ENCODE measurements at places on chromosomes 2 and 18.

GRCh38 chr2:205280596-205281236 lies 401.6 kb upstream of the NRP2 start:
- no peak for DNase-seq

- DNase-seq = no peak
Observed at GRCh38 chr2:219658196-219658846, 30.9 kb downstream of the SLC4A3 start.

DNA sequence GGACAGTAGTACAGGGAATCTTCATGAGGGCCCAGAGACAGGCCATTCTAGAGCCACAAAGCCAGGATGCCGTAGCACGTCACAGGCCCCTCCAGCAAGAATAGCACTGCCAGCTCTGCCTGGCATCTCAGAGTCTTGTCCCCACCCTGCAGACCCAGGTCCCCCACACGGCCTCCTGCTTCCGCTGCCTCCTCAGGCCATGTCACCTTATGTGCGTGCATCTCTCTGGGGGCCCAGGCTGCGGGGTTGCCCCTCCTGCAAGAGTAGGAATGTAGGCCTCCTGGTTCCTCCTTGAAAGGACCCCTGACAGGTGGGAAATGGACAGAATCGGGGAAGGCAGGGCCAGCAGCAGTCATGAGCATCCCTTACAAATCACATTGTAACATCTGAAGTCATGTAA lies 49.8 kb downstream of the ADI1 start:
- DNase-seq = no peak

GRCh38 chr2:33134791-33135560 lies 188.2 kb downstream of the LTBP1 start:
- DNase-seq = no peak

DNA sequence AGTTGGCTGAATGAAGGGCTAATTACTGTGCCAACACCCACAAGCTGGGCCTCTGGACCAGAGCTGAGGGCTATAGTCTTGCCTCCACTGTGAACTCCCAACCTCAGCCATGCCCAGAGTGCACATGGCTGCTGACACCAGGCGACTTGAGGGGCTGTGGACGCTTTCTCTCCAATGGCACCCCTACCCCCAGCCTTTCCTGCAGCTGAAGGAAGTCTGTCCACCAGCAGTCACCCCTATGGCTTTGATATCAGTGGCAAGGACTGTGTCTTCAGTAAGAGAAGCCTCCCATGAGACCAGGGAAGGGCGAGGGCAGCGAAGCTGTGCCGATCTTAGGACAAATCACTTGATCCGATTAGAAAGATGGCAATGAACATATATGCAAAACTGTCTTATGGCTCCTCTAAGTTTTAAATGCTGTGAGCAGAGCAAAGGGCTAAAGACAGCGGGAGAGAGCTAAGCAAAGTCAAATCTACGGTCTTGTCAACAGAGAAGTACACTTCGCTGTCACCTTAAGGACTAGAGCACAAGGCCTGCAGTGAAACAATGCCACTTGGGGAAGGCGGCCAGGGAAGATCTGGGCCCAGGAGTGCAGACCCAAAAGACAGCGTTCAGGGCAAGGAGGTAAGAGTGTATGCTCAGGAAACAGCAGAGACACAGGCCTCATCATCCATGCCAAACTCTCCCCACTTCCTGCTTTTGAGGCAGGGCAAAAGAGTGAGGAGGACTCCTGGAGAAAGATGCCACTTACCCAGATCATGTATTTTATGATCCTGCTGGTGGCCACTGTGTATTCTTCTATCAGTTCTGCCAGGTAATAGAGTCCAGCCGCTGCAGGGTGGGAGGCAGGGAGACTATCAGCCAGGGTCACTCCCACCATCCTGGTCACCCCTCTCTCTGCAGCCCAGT lies 1.5 kb downstream of the TEX261 start:
- peak; percentile 12 for DNase-seq

DNA sequence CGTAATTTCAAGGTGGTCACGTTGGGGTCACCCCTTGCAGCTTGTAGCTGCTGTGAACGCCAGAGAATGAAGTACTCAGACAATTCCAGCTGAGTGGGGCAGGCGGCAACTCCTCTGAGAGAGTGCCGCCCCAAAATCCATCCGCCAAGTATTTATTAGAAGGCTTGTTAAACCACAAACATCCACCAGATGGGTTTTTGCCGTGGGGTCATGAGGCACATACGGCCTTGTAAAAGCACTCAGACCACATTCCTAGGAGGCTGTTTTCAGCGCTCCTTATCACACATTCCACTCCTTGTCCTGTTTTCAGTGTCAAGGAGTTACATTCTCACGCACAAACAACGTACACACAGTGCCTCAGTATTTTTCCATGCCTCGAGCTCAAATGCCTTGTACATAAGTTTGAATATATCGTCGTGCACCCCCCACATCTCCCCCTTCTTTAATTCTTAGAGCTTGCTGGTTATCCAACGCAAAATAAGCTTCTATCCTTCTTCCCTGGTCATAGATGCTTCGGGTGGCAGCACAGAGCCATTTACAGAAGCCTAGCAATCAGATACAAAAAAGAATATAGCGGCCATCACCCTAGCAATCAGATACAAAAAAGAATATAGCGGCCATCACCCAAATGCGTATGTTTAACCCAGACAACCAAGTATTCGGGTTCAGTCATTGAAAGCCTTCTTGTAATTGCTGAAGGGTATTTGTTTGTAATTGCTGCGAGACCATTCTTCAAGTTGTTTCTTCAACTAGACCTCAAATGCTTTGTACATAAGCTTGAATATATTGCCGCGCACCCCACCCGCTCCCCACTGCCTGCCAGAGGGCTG lies 7.3 kb downstream of the ALPP start:
- no peak for DNase-seq

- DNase-seq = no peak
Observed at GRCh38 chr2:159266554-159266953, 19.9 kb downstream of the WDSUB1 start.

GRCh38 chr2:177265824-177266817 lies 1.6 kb upstream of the NFE2L2 start:
- DNase-seq = no peak

- DNase-seq = no peak
Observed at GRCh38 chr2:233546101-233546500, 20.5 kb downstream of the USP40 start.

DNA sequence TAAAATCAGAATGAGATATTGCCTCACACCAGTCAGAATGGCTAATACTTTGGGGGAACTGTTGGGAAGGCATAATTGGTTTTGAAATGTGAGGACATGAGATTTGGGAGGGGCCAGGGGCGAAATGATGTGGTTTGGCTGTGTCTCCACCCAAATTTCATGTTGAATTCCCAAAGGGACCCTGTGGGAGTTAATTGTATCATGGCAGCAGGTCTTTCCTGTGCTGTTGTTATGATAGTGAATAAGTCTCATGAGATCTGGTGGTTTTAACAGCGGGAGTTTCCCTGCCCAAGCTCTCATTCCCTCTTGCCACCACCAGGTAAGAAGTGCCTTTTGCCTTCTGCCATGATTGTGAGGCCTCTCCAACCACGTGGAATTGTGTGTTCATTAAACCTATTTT lies 59.6 kb downstream of the CSRNP3 start:
- no peak for DNase-seq

DNA sequence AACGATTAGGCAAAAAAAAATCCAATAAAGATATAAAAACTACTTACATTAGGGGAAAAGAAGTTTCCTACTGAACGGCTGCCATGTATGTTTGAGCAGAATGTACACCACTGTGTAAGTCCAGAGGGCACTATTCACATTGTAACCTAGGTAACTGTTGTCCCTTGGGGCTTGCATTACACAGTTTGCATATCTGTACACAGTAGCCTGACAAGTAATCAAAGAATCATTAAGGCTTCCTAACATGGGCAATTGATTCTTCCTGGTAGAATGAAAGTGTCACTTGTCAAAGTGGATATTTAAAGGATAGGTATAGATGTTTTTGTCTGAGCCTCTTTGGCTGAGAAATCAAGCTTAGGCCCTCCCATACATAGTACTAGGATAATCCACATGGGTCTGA lies 39.1 kb downstream of the PLEK start:
- no peak for DNase-seq

DNA sequence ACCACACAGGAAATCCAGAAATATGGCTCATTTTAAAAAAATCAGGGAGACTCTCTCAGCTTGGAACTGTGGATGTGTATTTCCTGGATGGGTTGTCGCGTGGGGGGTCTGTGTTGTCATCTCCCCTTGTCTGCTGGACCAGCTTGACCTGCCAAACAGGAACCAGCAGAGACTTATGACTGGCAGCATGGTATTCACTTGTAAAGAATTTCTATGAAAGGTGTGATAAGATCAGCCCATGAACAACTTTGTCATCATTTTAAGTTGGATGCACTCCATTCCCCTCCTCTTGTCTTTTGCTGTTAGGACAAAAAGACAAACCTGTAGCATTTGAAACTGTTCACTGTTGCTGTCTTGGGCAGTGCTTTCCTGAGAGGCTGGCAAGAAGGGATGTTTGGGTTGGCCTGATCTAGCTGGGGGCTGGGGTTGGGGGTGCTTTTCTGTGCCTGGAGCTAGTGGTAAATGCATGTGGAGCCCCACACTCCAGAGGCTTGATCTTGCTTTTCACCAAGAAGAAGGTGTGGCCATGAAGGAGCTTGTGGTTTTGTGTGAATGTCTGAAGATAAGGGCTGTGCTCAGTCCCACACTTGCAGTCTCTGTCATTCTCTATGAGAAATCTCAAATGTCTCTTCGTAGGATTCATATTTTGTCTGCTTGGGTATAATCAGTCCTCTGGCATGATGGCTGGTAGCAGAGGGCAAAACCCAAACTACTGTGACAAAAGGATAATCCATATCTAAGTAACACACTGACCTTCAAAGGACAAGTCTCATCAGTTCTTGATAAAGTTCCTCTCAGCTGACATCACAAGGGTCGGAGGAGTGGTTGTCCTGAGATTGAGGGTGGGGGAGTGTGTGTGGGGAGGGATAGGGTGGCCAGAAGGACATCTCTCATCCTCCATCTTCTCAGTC lies 39.0 kb downstream of the RALB start:
- DNase-seq = no peak

GRCh38 chr2:148201075-148202004 lies 180.4 kb downstream of the MBD5 start:
- DNase-seq = peak; percentile 16

GRCh38 chr18:75491361-75491760 lies 63.9 kb upstream of the SMIM21 start:
- DNase-seq = no peak

GRCh38 chr2:105537466-105537865 lies 138.6 kb upstream of the FHL2 start:
- no peak for DNase-seq

GRCh38 chr2:42009657-42010580 lies 37.9 kb upstream of the PKDCC start:
- DNase-seq = no peak

DNA sequence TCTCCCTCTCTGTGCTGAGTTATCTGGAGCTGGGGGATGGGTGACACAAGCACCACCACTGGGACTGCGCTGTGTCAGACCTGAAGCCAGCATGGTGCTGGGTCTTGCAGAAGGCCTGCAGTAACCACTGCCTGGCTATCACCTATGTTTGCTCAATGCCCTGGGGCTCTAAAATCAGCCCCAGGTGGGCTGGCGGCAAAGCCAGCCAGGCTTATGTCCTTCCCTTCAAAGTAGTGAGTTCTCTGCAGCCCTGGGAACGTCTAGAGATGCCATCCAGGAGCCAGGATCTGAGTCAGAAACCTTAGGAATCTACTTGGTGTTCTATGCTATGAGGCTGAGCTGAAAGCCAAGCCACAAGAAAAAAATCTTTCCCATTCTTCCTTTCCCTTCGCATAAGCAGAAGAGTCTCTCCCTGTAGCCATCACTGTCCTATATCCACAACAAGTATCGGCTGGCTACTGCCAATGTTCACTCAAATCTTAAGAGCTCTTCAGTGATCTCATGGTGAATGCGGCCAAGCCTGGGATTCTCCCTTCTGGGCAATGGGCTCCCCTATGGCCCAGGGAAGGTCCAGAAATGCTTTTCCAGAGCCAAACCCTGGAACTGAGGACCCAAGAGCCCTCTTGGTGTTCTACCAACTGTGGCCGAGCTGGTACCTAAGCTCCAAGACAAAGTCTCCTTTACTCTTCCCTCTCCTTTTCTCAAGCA lies 248.7 kb downstream of the ZNF385B start:
- DNase-seq = no peak

DNA sequence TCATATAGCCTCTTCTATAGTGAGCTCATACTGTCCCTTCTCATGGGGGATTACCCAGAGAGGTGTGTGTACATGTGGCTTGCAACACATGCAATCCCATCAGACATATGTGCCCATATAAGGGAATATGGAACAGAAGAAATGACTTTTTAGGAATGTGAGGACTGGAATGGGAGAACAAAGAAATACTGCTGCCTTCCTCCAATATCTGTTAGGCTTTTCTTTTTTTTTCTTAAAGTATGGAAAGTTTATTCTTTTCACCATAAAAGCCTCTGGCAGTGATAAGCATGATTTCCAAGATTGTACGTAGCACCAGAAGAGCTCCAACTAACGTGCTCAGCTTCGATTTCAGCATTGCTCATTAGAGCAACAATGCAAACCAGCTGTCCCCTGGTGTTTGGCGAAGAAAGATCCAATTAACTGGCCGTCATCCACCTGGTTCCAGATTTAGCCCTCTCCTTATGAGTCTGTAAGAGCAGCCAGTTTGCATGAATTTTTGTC lies 113.6 kb downstream of the ADCYAP1 start:
- DNase-seq = no peak

- DNase-seq = no peak
Observed at GRCh38 chr2:200454927-200455801, 54.7 kb downstream of the KCTD18 start.

GRCh38 chr2:226426292-226426736 lies 373.3 kb downstream of the IRS1 start:
- DNase-seq = no peak

- DNase-seq = no peak
Observed at GRCh38 chr18:27996801-27997272, 180.1 kb downstream of the CDH2 start.

GRCh38 chr2:136131961-136132824 lies 14.2 kb upstream of the CXCR4 start:
- peak; percentile 60 for DNase-seq

DNA sequence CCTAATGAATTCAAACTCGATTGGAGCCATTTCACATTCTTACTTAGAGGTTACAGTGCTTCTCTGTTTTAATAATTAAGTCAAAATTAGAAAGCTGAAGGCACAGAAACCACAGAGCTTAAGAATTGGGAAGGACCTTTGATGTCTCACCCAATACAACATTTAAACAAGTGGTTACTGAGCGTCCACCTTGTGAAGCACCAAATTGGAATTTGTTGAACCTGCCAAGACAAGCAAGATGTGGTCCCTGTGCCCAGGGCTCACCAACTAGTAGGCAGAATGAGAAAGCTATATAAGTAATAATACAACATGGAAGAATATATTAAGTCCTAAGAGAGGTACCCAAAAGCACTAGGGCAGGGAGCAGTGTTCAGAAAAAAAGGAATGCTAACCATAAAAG lies 64.5 kb upstream of the NPAS2 start:
- DNase-seq = no peak

DNA sequence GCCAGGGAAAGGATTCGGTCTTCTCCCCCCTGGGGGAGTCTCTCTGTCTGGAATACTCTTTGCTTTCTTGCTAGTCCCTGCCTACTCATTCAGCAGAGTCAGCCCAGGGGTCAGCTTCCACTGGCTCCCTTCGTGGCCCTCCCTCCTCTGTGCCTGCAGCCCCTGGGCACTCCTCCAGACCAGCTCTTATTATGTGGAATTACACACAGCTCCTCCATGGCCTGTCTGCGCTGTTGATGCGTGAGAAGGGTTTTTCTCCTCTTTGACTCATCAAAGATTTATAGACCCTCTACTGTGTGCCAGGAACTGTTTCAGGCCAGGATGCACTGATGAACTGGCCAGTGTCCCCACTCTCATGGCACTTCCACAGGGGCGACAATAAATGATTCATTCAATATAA lies 44.4 kb downstream of the ST8SIA5 start:
- no peak for DNase-seq

GRCh38 chr2:72676341-72677025 lies 149.3 kb downstream of the EXOC6B start:
- DNase-seq = no peak

Data from activated B cell treated with CpG ODN at 0.5 μM for 24 hours (primary cell).